Immature natural killer cell (primary cell): ENCODE measurements at places on chromosomes 3 and 15.

- no peak for DNase-seq
Observed at GRCh38 chr3:110881069-110881468, 190.5 kb upstream of the NECTIN3 start.

DNA sequence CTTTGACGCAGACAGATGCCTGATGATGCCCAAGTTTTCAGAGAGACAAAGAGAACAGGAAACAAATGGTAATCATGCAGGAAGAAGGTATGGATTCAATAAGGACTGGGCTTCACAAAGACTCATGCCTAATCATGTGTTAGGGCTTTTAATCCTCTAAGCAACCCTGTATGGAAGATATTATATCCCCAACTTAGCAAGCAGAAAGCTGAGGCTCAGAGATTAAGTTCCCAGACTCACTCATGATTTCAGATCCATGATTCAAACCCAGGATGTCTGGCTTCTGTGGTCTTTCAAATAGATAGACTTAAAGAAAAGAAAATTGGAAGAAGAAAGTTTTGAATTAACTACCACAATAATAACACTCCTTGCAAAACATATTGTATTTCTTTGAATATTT, 4.1 kb upstream of the CLASP2 start:
- DNase-seq = no peak

DNA sequence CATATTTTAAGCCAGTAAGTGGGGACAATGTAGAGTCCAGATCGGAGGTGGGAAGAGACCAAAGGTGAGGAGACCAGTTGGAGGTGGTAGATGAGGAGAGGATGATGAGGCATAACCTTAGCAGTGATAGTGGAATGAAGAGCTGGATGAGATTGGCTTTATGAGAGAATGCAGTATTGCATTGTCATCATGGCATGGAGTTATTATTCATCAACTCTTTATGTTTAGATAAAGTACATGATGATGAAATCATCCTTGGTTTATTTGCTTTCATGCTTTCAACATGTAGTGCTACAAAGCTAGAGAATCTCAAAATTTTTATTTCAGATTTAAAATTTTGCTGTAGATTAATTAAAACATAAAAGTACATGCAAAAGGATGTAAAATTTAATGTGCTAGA, 64.0 kb downstream of the PPM1L start:
- no peak for DNase-seq

GRCh38 chr3:113533534-113533892, 1.2 kb downstream of the SIDT1 start:
- DNase-seq = peak; percentile 73

- no peak for DNase-seq
Observed at GRCh38 chr3:27022096-27022761, 347.0 kb downstream of the NEK10 start.

- no peak for DNase-seq
Observed at GRCh38 chr3:128624526-128625138, 26.0 kb downstream of the RPN1 start.

- no peak for DNase-seq
Observed at GRCh38 chr15:98232761-98233160, 272.3 kb downstream of the ARRDC4 start.

- DNase-seq = no peak
Observed at GRCh38 chr3:100981164-100981911, 11.9 kb downstream of the ABI3BP start.

DNA sequence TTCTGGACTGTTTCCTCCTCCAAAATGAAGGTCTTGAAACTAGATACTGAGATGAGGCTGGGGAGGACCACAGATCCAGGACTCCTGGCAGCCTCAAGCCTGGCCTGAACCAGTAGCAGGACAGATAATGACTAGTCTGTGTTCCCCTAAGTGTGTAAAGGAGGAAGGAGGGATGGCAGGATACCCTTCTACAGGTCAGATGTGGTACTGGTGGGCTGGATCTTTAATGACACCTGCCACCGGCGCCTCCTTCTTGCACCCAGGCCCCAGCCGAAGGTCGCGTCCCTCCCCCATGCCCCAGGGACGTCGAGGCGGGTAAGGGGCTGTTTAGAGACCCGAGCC, 556 bp downstream of the USP19 start:
- no peak for DNase-seq

GRCh38 chr3:172309741-172310427, 138.4 kb downstream of the GHSR start:
- DNase-seq = no peak

GRCh38 chr3:36904641-36905040, 40.2 kb downstream of the TRANK1 start:
- DNase-seq = no peak

- peak; percentile 35 for DNase-seq
Observed at GRCh38 chr15:35519541-35520149, 26.3 kb downstream of the DPH6 start.

GRCh38 chr3:71652781-71653413, 69.4 kb upstream of the FOXP1 start:
- no peak for DNase-seq

DNA sequence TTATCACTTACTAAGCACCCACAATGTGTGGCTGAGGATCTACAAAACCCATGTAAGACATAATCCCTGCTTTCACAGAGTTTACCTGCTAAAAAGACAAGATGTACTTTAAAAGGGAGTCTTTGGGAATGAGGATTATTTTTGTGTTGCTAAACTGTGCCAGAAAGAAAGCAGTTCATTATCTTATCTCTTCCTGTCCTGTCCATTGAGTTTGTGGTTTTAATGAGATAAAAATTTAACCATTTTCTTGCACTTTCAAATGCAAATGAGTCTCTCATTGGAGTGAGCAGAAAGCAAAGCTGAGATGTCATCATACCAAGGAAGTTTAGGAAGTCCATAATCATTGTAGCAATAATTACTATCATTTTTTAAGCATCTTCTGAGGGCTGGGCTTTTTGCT, 231.2 kb upstream of the ADAMTS9 start:
- DNase-seq = no peak

DNA sequence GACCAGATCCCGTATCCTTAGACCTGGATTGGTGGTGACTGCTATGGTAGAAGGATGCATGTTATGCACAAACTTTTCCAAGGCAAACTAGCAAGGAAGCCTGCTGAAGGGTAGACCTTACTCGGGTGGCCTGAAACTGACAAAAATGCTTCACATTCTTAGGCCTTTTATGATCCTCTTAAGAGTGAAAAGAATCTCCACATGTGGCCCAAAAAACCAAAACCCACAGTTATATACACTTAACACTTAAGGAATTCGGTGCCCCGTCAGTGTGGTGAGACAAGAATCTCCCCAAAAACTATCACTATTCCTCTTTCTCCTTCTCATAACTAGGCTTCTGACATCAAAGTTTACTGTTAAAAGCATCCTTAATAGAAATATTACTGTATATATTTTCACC, 130.1 kb upstream of the SOX2 start:
- DNase-seq = no peak

- DNase-seq = no peak
Observed at GRCh38 chr15:37794947-37795346, 139.5 kb upstream of the TMCO5A start.

DNA sequence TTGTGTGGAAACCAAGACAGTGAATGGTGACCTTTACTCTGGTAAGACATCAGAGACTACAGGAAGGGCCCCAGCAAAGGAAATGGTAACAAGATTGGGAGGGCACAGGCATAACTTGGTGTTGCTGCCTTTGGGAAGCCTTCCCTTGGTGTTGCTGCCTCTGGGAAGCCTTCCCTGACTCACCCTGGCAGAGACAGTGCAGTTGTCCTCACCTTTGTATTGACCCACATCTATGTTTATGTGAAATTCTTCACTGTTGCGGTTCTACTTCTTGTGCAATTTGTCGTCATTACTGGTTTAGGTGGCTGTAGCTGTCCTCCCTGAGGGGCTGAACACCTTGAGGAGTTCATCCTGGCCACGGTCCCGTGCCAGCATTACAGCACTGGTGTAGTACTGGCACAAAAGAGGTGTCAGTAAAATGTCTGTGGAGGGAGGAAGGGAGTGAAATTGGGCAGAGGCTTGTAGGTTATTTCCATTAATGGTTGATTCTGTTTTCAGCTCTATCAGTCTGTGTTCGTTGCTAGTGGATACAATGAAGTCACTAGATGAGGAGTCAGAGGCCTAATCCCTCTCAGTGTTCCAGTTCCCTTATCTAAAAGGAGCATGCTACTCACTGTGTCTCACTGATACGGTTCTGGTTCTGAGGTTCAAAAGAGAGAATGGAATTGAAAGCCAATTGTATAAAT, 21.6 kb downstream of the IFT122 start:
- no peak for DNase-seq

DNA sequence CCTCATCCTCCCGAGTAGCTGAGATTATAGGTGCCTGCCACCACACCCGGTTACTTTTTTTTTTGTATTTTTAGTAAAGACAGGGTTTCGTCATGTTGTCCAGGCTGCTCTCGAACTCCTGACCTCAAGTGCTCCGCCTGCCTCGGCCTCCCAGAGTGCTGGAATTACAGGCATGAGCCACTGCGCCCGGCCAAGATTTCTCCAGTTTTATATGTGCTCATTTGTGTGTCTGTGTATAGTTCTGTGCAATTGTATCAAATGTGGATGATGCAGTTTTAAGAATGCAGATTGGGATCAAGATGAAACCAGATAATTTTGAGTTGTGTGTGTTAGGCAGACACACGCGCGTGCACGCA, 68.3 kb downstream of the SLCO3A1 start:
- DNase-seq = no peak

DNA sequence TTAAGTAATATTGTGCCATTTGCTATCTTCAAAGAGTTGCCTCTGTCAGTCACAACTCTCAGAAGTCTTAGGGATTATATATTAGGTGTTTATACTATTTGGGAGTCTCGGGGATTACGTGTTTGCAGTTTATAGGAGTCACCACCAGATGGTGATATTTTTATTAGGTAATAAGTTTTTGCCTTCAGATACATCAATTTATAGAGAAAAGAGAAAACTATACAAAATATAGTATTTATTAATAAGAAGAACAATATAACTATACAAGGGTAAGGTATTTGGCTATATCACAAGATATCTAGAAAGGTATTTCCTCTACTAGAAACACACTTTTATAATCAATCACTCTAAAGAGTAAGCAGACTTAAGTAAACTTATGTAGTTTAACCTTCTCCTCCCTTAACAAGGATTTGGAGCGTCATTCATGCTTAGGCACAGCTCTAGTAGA, 10.7 kb upstream of the DHX36 start:
- no peak for DNase-seq

DNA sequence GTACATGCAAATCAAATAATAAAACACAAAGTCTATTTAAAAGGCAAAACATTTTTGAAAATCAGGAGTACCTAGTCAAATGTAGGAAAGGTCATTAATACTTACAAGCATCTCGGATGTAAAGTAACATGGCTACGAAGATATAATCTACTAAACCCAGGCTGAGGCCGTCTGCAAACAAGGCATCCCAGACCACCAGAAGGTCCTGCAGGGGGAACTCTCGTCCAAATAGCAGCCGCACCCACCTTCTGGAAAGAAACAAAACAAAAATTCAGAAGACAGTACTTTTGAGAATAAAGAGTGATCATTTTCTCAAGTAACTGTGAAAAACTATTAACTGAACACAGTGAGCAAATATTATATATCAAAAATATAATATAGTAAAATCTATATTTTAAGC, 423.1 kb downstream of the PLCL2 start:
- no peak for DNase-seq

GRCh38 chr15:58839485-58839884, 68.4 kb downstream of the MINDY2 start:
- no peak for DNase-seq
